PC-3 (cell line): ENCODE measurements at places on chromosomes 6 and 20. TPM values are rescaled to one million over a fixed set of nuclear protein-coding genes. Genes with fewer than 3 reads are reported as not detected.
A peak's percentile ranks its signal among the peaks of the same experiment; 100 is the strongest.

DNA sequence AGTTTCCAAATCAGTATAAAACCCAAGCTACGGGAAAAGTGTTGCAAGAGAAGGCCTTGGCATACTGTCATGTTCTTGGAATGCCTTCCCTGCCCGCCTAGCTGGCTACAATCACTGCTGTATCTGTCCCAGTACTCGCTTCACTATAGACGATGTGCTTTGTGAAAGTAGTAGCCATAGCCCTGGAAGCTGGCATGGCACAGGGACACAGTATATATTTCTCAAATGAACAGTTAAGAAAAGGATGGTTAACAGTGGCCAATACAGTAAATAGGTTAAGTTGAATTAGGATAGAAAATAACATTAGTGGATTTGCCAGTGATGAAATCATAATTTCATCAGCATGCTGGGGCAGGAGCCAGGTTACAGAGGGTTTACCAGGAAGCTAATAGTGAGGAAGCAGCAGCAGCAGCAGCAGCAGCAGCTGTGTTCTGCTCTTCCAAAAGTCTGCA lies 499.3 kb downstream of the CDKAL1 start:
- no peaks in the 10 kb centered on the region for H3K27me3 ChIP-seq
- no peaks in the 10 kb centered on the region for H3K36me3 ChIP-seq
- no peak overlapping the region for H3K4me3 ChIP-seq
- no peak overlapping the region for H3K27ac ChIP-seq
- peak; percentile 21 for DNase-seq

DNA sequence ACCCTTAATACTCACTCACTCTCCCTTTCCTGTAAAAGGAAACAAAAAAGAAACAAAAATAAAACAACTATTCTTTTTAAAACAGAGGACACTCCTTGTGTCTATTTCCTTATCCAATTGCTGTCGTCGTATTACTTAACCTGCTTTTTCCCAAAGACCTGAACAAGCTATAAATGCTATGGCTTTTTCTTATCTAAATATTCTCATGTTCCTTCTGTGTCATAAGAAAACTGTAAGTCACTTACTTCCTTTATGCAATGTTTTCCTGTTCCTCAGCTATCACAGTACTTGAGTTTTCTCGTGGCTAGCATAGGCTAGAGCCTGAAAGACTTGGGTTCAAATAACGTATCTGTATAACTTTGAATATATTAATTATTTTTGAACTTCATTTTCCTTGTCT lies 99.2 kb downstream of the IRAK1BP1 start:
- no peak for DNase-seq
- H3K36me3 ChIP-seq: peaks cover 37% of the 10 kb centered on the region
- H3K4me1 ChIP-seq: no peaks in the 10 kb centered on the region
- no peak overlapping the region for H3K27ac ChIP-seq

GGTLC1 gene
- not detected in 2 replicates for total RNA-seq

PPP1R3G gene
- total RNA-seq: 2.8 and 3.2 TPM in 2 replicates

METTL24 gene
- total RNA-seq: not detected in 2 replicates

- no peaks in the 10 kb centered on the region for H3K27me3 ChIP-seq
- 0 out of 2 replicates have a peak, but pooled peaks cover 3% of the 10 kb centered on the region for H3K36me3 ChIP-seq
- H3K4me1 ChIP-seq: peaks cover 22% of the 10 kb centered on the region
These were observed 13.8 kb upstream of the TLDC2 start for GRCh38 chr20:36861875-36862801.

GRCh38 chr6:136586295-136586694 lies 36.1 kb upstream of the MAP7 start:
- no peaks in the 10 kb centered on the region for H3K36me3 ChIP-seq
- H3K4me1 ChIP-seq: peaks cover 6% of the 10 kb centered on the region
- H3K27ac ChIP-seq: no peak overlapping the region
- no peaks in the 10 kb centered on the region for H3K27me3 ChIP-seq

SUMO4 gene
- total RNA-seq: 0.69 TPM in 1 of 2 replicates, not detected in the other

GRCh38 chr6:42199106-42199981 lies 4.6 kb upstream of the GUCA1B start:
- no peaks in the 10 kb centered on the region for H3K27me3 ChIP-seq
- peak; percentile 67 for DNase-seq
- peak overlapping the region; percentile 88 for H3K27ac ChIP-seq
- peaks cover 7% of the 10 kb centered on the region; the same call in 1 of the 2 replicates for H3K36me3 ChIP-seq
- peaks cover 52% of the 10 kb centered on the region for H3K4me1 ChIP-seq

DNA sequence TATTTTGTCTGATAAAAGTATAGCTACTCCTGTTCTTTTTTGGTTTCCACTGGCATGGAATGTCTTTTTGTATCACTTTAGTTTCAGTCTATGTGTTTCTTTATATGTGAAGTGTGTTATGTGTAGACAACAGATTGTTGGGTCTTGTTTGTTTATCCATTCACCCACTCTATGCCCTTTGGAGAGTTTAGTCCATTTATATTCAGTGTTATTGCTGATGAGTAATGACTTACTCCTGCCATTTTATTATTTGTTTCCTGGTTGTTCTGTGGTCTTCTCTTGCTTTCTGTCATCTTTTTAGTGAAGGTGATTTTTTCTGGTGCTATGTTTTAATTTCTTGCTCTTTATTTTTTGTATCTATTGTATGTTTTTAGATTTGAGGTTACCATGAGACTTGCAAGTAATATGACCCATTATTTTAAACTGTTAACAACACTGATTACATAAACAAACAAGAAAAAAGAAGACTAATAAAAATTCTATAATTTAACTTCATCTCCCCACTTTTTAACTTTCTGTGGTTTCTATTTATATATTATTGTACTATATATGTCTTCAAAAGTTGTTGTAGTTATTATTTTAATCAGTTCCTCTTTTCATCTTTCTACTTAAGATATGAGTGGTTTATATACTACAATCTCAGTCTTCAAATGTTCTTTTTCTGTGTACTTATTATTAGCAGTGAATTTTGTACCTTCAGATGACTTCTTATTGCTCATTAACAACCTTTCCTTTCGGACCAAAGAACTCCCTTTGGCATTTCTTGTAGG lies 323.4 kb downstream of the BTBD9 start:
- no peaks in the 10 kb centered on the region for H3K27me3 ChIP-seq
- H3K4me3 ChIP-seq: no peak overlapping the region
- peak; percentile 25 for DNase-seq

DNA sequence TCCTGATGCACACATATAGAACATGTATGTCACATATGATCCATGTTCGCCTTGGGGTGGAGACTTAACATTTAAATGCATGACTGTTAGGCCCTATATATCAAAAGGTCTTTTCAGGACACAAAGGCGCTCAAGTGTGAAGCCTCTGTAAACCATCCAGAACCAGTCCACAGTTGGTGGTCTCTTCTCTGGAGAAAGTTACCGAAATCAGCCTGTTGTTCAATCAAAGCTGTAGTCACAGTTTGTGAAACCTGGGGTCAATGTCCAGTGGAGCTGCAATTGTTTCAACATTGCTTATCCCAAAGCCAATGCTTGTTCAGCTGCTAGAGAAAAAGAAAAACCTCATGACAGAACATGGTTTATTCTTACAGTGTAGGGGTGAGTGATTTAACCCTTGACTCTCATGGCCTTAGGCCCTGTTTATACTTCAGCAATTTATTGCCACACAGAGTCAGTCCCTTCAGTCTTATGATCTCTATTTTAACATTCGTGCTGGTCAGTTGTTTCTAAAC lies 193.6 kb upstream of the CST7 start:
- no peak for DNase-seq
- H3K4me3 ChIP-seq: no peak overlapping the region
- H3K27ac ChIP-seq: no peak overlapping the region
